Upper lobe of right lung (tissue), 1 donor: ENCODE measurements at places on chromosomes 12 and 14. TPM values are rescaled to one million over a fixed set of nuclear protein-coding genes. Genes with fewer than 3 reads are reported as not detected.

GRCh38 chr12:27524839-27525753, 1.1 kb downstream of the PPFIBP1 start:
- H3K27me3 ChIP-seq: no peaks in the 10 kb centered on the region
- peak overlapping the region; percentile 81 for H3K4me3 ChIP-seq
- H3K4me1 ChIP-seq: peaks cover 5% of the 10 kb centered on the region
- H3K36me3 ChIP-seq: no peaks in the 10 kb centered on the region

DNA sequence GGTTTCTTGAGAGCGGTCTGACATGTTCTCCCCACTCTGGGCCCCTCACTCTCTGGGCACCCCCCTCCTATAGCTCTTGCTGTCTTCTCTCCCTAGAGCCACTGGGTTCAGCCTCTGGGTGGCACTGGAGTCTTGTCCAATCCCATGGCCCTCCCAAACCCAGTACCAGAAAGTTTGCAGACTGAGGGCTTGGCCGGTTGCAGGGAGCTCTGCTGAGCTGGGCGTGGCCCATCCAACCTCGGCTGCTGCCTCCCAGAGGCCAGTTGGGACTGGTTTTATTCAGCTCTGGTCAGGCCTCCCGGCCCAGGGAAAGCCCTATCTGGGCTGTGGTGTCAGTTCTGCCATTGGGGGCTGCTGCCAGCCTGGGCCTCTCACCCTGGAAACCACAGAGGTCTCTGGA, 37.9 kb downstream of the ISCA2 start:
- no peaks in the 10 kb centered on the region for H3K27me3 ChIP-seq
- H3K27ac ChIP-seq: no peak overlapping the region
- DNase-seq: no peak
- no peaks in the 10 kb centered on the region for H3K36me3 ChIP-seq
- H3K4me3 ChIP-seq: no peak overlapping the region

DNA sequence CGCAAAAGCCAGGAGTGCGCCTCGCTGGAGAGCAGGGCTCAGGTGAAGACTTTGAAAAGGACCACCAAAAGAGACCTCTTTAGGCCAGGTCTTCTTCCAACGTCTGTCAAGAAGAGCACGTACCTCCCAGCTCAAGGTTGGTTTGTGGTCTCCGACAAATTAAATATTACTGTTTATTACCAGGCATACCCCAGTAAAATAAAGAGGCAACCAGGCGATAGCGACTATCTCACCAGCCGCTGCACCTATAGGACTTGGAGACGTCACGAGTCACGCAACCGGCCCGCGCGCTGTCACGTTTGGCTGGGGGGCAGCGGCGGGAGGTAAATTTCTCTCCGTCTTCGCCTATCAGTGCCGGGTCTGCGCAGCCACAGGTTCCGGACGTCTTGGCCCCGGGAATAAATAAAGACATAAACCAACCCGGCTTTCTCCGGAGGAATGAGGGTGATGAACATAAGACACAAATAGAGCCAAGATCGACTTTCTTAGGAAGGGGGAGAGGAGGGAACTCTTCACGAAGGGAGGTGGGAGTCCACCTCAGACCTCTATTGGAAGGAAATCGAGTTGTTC, 2.0 kb upstream of the TBX5 start:
- peak overlapping the region; percentile 55 for H3K4me3 ChIP-seq
- H3K36me3 ChIP-seq: no peaks in the 10 kb centered on the region
- no peaks in the 10 kb centered on the region for H3K4me1 ChIP-seq
- no peak for DNase-seq
- peaks cover 92% of the 10 kb centered on the region for H3K27me3 ChIP-seq

- no peaks in the 10 kb centered on the region for H3K4me1 ChIP-seq
- no peak overlapping the region for H3K27ac ChIP-seq
- H3K36me3 ChIP-seq: peaks cover 8% of the 10 kb centered on the region
- H3K4me3 ChIP-seq: no peak overlapping the region
- no peaks in the 10 kb centered on the region for H3K27me3 ChIP-seq
- no peak for DNase-seq
These were observed 98.8 kb downstream of the PAWR start for GRCh38 chr12:79591988-79592387.

GRCh38 chr14:23638414-23639047, 2.4 kb downstream of the DHRS2 start:
- no peaks in the 10 kb centered on the region for H3K4me1 ChIP-seq
- H3K4me3 ChIP-seq: no peak overlapping the region
- no peaks in the 10 kb centered on the region for H3K36me3 ChIP-seq
- no peak for DNase-seq
- H3K27ac ChIP-seq: no peak overlapping the region

DNA sequence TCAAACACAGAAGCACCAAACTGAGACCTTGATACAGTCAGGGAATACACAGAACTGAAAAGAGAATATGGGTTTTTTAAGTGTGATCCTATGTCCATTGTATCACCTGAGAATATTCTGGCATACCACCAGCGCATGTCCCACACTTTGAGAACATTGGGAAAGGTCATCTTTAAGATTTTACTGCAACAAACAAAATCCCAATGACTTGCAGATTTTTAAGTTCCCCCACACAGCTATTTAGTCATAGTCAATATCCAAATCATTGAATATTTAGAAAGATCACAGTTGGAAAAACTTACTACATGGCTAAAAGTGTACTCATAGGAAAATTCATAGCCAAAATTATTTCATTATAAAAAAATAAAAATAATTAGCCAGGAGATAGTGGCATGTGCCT, 54.5 kb downstream of the TRPV4 start:
- H3K36me3 ChIP-seq: no peaks in the 10 kb centered on the region
- H3K27me3 ChIP-seq: no peaks in the 10 kb centered on the region
- no peak for DNase-seq

DNA sequence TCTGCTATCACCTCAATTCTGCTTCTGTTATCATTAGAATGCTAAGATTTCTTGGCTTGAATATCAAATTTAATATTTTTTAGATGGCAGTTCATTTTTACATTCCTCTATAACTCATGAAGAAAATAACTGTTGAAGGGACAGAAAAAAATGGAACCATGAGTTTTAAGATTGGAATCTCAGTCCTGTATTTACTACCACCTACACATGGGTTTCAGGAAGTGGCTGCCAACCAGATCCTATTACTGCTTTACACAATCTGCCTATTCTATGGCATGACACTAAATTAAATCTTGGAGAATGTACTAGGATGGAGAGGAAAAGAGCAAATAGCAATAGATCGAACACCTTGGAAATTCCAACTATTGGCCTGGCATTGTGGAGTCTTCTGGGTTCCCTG, 140.8 kb downstream of the DUSP6 start:
- DNase-seq: no peak
- no peaks in the 10 kb centered on the region for H3K36me3 ChIP-seq
- peaks cover 8% of the 10 kb centered on the region for H3K4me1 ChIP-seq
- H3K27me3 ChIP-seq: no peaks in the 10 kb centered on the region
- no peak overlapping the region for H3K4me3 ChIP-seq

- DNase-seq: no peak
- H3K4me3 ChIP-seq: no peak overlapping the region
- H3K27ac ChIP-seq: no peak overlapping the region
- H3K4me1 ChIP-seq: no peaks in the 10 kb centered on the region
- peaks cover 8% of the 10 kb centered on the region for H3K27me3 ChIP-seq
These were observed 21.2 kb upstream of the FOXJ2 start for GRCh38 chr12:8011331-8011730.

GRCh38 chr12:27048822-27049752, 26.7 kb downstream of the MED21 start:
- no peak for DNase-seq
- no peaks in the 10 kb centered on the region for H3K4me1 ChIP-seq
- no peaks in the 10 kb centered on the region for H3K27me3 ChIP-seq
- no peak overlapping the region for H3K27ac ChIP-seq

GRCh38 chr12:51891843-51892242, 3.9 kb downstream of the ANKRD33 start:
- H3K27me3 ChIP-seq: peaks cover 4% of the 10 kb centered on the region
- DNase-seq: no peak
- H3K27ac ChIP-seq: no peak overlapping the region
- H3K4me3 ChIP-seq: no peak overlapping the region
- no peaks in the 10 kb centered on the region for H3K36me3 ChIP-seq

DNA sequence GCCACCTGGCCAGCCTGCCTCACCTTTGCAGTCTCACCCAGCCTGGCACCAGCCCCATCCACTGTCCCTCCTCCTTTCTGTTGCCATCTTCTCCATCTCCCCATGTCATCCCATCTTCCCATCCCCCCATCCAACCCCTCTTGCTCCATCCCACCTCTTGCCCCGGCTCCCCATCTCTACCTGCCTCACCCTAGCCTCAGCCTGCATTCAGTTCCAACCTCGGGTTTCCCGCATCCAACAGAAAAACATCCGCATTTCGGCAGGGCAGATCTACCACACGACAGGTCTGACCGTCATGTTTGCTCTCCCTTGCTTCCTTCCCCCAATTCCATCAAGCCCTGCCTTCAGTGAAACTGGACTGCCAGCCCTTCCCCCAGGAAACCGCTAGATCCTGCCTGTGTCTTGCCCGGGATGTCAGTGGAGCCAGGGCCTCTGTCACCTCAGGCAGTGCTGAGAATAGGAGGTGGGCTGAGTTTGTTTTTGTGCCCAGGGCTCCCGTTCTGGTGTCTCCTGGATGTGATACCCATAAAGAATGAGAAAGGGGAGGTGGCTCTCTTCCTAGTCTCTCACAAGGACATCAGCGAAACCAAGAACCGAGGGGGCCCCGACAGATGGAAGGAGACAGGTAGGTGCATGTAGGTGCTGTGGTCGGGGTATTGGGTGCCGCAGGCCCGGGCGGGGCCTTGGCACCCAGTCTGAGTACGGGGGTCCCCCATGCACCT, 2.5 kb downstream of the KCNH3 start:
- no peak overlapping the region for H3K27ac ChIP-seq
- no peaks in the 10 kb centered on the region for H3K36me3 ChIP-seq
- H3K4me3 ChIP-seq: no peak overlapping the region
- H3K4me1 ChIP-seq: peaks cover 6% of the 10 kb centered on the region
- peak; percentile 32 for DNase-seq

DNA sequence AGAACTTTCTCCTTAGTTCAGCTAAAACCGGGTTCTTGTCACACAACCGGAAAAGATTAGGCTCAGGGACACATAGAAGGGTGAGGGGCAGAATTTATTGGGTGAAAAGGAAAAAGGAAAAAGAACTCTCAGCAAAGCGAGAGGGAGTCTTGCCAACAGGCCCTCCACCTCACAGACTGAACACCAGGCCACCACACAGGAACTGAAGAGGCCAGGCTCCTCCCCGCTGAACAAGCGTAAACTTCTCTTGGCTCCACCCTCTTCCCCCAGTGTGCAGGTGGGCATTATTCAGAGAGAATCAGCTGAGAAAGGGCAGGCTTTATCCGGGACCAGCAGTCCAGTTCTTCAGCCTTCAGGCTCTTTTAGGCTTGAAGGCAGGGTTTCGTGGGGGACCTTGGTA, 125.6 kb upstream of the FGD4 start:
- no peaks in the 10 kb centered on the region for H3K36me3 ChIP-seq
- DNase-seq: no peak
- H3K4me1 ChIP-seq: peaks cover 10% of the 10 kb centered on the region
- H3K27ac ChIP-seq: no peak overlapping the region

- peaks cover 16% of the 10 kb centered on the region for H3K27me3 ChIP-seq
- no peak overlapping the region for H3K4me3 ChIP-seq
- H3K27ac ChIP-seq: no peak overlapping the region
- DNase-seq: peak; percentile 59
- no peaks in the 10 kb centered on the region for H3K4me1 ChIP-seq
These were observed 22.0 kb downstream of the LRTM2 start for GRCh38 chr12:1842183-1842904.

- no peaks in the 10 kb centered on the region for H3K36me3 ChIP-seq
- H3K27ac ChIP-seq: no peak overlapping the region
- H3K4me1 ChIP-seq: no peaks in the 10 kb centered on the region
- DNase-seq: no peak
- no peak overlapping the region for H3K4me3 ChIP-seq
These were observed 204.1 kb downstream of the GXYLT1 start for GRCh38 chr12:41940571-41940970.

DNA sequence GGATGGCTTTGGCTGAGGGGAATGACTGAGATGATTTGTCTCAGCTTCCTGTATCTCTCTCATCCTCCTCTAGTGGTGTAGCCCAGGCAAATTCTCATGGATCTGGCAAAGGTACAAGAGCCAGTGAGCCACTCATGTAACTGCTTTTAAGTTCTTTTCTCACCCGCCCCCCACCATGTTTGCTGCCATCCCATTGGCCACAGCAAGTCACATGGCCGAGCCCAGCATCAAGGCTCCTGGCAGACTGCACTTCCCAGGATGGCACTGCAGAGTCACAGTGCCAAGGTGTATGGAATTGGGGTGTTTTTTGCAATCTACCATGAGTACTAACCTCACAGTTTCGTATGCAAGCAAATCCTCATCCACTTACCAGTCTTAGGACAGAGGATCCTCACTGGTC, 50.9 kb downstream of the CHST11 start:
- no peak overlapping the region for H3K27ac ChIP-seq
- no peaks in the 10 kb centered on the region for H3K36me3 ChIP-seq
- no peak for DNase-seq

DNA sequence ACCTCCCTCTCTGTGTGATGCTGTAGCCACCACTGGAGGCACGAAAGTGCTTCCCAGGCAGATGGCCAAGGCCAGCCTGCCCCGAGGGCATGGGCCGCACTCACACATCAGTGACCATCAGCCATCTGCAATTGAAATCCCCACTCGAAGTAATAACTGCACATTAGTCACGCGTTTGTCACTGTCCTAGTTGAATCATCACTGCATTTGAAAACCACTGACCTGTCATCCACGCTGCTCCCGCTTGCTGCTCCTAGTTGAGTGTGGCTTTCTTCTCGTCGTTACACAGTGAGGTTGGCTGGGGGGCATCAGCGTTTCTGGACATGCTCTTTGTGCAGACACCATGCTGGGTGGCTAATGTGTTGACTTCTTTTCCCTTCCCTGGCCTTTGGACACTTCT, 176.1 kb downstream of the ADGRD1 start:
- no peak overlapping the region for H3K4me3 ChIP-seq
- no peaks in the 10 kb centered on the region for H3K27me3 ChIP-seq
- no peak overlapping the region for H3K27ac ChIP-seq
- peaks cover 10% of the 10 kb centered on the region for H3K4me1 ChIP-seq
- peak; percentile 40 for DNase-seq
- H3K36me3 ChIP-seq: no peaks in the 10 kb centered on the region

- no peaks in the 10 kb centered on the region for H3K27me3 ChIP-seq
- H3K27ac ChIP-seq: no peak overlapping the region
- no peak for DNase-seq
- no peak overlapping the region for H3K4me3 ChIP-seq
- H3K4me1 ChIP-seq: no peaks in the 10 kb centered on the region
- no peaks in the 10 kb centered on the region for H3K36me3 ChIP-seq
These were observed 32.9 kb upstream of the IGF1 start for GRCh38 chr12:102513272-102513671.

- DNase-seq: no peak
- H3K27me3 ChIP-seq: no peaks in the 10 kb centered on the region
- H3K4me3 ChIP-seq: no peak overlapping the region
- H3K4me1 ChIP-seq: peaks cover 14% of the 10 kb centered on the region
- H3K36me3 ChIP-seq: no peaks in the 10 kb centered on the region
These were observed 109.1 kb downstream of the VCPKMT start for GRCh38 chr14:50007123-50007903.

GRCh38 chr12:75354011-75354410, 19.5 kb downstream of the GLIPR1L1 start:
- H3K27ac ChIP-seq: no peak overlapping the region
- no peaks in the 10 kb centered on the region for H3K27me3 ChIP-seq
- H3K4me1 ChIP-seq: no peaks in the 10 kb centered on the region

FGD6 gene
- 28.8 TPM for total RNA-seq

NRL gene
- total RNA-seq: 2.8 TPM

TWF1 gene
- total RNA-seq: 52.1 TPM

SYNE3 gene
- 19.3 TPM for total RNA-seq

AQP2 gene
- total RNA-seq: not detected

REP15 gene
- 4.5 TPM for total RNA-seq
